ENCODE measurements at places on chromosomes 5 and 9. TPM values are rescaled to one million over a fixed set of nuclear protein-coding genes. Genes with fewer than 3 reads are reported as not detected.

The FBXL7 gene
- 8.0 TPM for total RNA-seq

The TTC39B gene
- total RNA-seq, result 49.2 TPM

The CACNA1B gene
- 0.06 TPM for total RNA-seq

The RASGRF2 gene
- 6.7 TPM for total RNA-seq

The ST6GALNAC4 gene
- 45.6 TPM for total RNA-seq

The INSL6 gene
- not detected for total RNA-seq

- no peak overlapping the region for H3K4me3 ChIP-seq
- H3K4me1 ChIP-seq, result peaks cover 18% of the 10 kb centered on the region
- H3K27me3 ChIP-seq, result no peaks in the 10 kb centered on the region
- no peak overlapping the region for H3K27ac ChIP-seq
- no peak for DNase-seq
These were observed 21.1 kb upstream of the CDKN2AIPNL start for GRCh38 chr5:134432677-134433359.

DNA sequence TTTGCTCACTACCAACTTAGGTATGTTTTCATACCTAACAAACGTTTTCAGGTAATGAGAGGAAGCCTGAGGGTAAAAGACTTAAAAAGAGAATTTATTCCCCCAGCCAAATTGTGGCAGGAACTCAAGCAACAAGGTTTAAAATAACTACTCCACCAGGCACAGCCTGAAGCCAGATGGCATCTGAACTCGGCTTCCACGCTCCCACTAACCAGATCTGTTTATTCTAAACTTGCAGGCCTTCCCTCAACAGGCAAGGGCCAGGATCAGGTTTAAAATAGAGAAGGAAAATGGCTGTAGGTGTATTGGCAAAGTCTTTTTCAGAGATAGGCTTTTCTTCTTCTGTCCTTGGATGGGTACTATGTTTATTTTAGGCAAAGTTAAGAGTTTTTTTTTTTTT lies 89.4 kb downstream of the OTULIN start:
- no peak overlapping the region for H3K27ac ChIP-seq
- H3K27me3 ChIP-seq, result no peaks in the 10 kb centered on the region
- H3K4me3 ChIP-seq, result no peak overlapping the region
- no peaks in the 10 kb centered on the region for H3K4me1 ChIP-seq
- no peak for DNase-seq

- peaks cover 12% of the 10 kb centered on the region for H3K36me3 ChIP-seq
- no peak for DNase-seq
- H3K27me3 ChIP-seq, result no peaks in the 10 kb centered on the region
- no peak overlapping the region for H3K4me3 ChIP-seq
- no peak overlapping the region for H3K27ac ChIP-seq
- peaks cover 42% of the 10 kb centered on the region for H3K4me1 ChIP-seq
These were observed 28.3 kb downstream of the CXXC5 start for GRCh38 chr5:139676406-139676805.

GRCh38 chr5:63928451-63928850 lies 33.8 kb downstream of the HTR1A start:
- no peaks in the 10 kb centered on the region for H3K27me3 ChIP-seq
- H3K36me3 ChIP-seq, result no peaks in the 10 kb centered on the region
- H3K27ac ChIP-seq, result no peak overlapping the region
- no peak overlapping the region for H3K4me3 ChIP-seq

GRCh38 chr5:137708796-137709559 lies 26.9 kb downstream of the KLHL3 start:
- H3K27ac ChIP-seq, result no peak overlapping the region
- DNase-seq, result no peak
- no peaks in the 10 kb centered on the region for H3K4me1 ChIP-seq
- no peaks in the 10 kb centered on the region for H3K36me3 ChIP-seq
- H3K4me3 ChIP-seq, result no peak overlapping the region

DNA sequence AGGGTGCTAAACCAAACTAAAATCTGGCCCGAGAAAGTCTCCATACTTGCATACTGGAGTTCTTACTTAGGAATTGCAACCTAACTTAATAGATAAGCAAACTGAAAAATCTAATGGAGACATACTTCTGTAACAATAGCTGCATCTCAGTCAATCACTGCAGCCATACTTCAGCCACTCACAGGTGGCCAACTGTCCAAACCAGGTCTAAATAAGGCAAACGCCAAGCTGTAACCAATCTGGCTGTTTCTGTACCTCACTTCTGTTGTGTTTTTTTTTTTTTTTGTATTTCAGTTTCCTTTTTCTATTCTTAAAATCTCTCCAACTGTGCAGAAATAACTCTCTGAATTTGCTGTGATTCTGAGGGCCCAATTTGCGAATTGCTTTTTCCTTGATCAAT lies 4.4 kb upstream of the NDUFB6 start:
- H3K4me1 ChIP-seq, result peaks cover 7% of the 10 kb centered on the region
- no peak overlapping the region for H3K27ac ChIP-seq
- no peak for DNase-seq
- H3K36me3 ChIP-seq, result no peaks in the 10 kb centered on the region
- H3K27me3 ChIP-seq, result no peaks in the 10 kb centered on the region

DNA sequence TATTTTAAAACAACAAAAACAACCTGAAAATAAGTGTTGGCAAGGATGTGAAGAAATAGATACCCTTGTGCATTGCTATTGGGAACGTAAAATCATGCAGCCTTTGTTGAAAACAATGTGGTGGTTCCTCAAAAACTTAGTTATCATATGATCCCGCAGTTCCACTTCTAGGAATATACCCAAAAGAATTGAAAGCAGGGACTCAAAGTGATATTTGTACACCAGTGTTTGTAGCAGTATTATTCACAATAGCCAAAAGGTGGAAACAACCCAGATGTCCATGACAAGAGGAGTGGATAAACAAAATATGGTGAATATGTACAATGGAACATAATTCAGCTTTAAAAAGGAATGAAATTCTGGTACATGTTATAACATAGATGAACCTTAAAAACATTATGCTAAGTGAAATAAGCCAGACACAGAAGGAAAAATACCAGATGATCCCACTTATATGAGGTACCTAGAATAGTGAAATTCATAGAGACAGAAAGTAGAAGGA lies 29.0 kb downstream of the IRF1 start:
- peaks cover 98% of the 10 kb centered on the region for H3K4me1 ChIP-seq
- peaks cover 6% of the 10 kb centered on the region for H3K36me3 ChIP-seq
- no peaks in the 10 kb centered on the region for H3K27me3 ChIP-seq
- DNase-seq, result no peak
- H3K27ac ChIP-seq, result peak overlapping the region; percentile 90

GRCh38 chr5:143037708-143038107 lies 267.5 kb downstream of the ARHGAP26 start:
- H3K27ac ChIP-seq, result no peak overlapping the region
- no peak overlapping the region for H3K4me3 ChIP-seq
- peaks cover 10% of the 10 kb centered on the region for H3K36me3 ChIP-seq
- H3K4me1 ChIP-seq, result no peaks in the 10 kb centered on the region
- no peaks in the 10 kb centered on the region for H3K27me3 ChIP-seq

- peaks cover 46% of the 10 kb centered on the region for H3K36me3 ChIP-seq
- H3K27me3 ChIP-seq, result no peaks in the 10 kb centered on the region
- peak overlapping the region; percentile 41 for H3K27ac ChIP-seq
- DNase-seq, result peak; percentile 55
These were observed 28.3 kb downstream of the CCDC69 start for GRCh38 chr5:151195622-151196021.

GRCh38 chr9:96399325-96399633 lies 15.8 kb upstream of the SLC35D2 start:
- H3K36me3 ChIP-seq, result no peaks in the 10 kb centered on the region
- no peak for DNase-seq
- no peaks in the 10 kb centered on the region for H3K4me1 ChIP-seq
- H3K27me3 ChIP-seq, result no peaks in the 10 kb centered on the region

- no peak overlapping the region for H3K27ac ChIP-seq
- no peak for DNase-seq
- H3K36me3 ChIP-seq, result no peaks in the 10 kb centered on the region
- peaks cover 10% of the 10 kb centered on the region for H3K4me1 ChIP-seq
These were observed 8.5 kb downstream of the GFPT2 start for GRCh38 chr5:180344696-180344999.

- no peak overlapping the region for H3K4me3 ChIP-seq
- H3K4me1 ChIP-seq, result no peaks in the 10 kb centered on the region
- DNase-seq, result no peak
- H3K27me3 ChIP-seq, result no peaks in the 10 kb centered on the region
- peaks cover 78% of the 10 kb centered on the region for H3K36me3 ChIP-seq
These were observed 55.8 kb downstream of the AQP7 start for GRCh38 chr9:33346564-33346963.

DNA sequence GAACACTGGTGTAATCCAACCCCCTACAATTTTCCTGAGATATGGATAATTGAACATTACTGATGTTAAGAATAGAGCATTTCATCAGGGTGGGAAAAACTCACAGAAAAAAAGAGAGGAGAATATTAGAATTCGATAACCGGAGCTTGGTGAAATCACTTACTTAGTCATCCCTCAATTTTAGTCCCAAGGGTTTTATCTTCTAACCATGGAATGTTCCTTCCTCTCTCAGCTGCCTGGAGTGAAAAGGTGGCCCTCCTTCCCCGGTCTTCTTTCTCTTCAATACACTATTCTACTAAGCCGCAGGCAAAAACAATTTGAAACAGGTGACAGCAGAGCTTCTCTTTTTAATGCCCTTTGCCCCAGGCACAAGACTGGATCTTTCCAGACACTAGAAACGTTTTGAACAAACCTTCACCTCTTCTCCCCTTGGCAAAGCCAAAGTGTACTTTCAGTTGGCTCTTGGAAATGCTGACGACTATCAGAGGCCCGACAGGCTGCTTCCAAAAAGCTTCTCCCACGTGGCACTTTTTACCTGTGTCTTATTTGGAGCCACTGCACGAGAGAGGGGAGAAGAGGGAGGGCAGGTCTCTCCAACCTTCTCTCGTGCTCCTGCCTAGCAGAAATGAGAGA lies 543.9 kb downstream of the TLE1 start:
- H3K4me1 ChIP-seq, result no peaks in the 10 kb centered on the region
- H3K27me3 ChIP-seq, result no peaks in the 10 kb centered on the region

- peaks cover 8% of the 10 kb centered on the region for H3K27me3 ChIP-seq
- no peak for DNase-seq
- no peak overlapping the region for H3K4me3 ChIP-seq
- no peaks in the 10 kb centered on the region for H3K4me1 ChIP-seq
These were observed 6.8 kb downstream of the KIF12 start for GRCh38 chr9:114092336-114092735.

- H3K4me1 ChIP-seq, result no peaks in the 10 kb centered on the region
- no peak for DNase-seq
- no peaks in the 10 kb centered on the region for H3K27me3 ChIP-seq
- H3K36me3 ChIP-seq, result no peaks in the 10 kb centered on the region
- H3K4me3 ChIP-seq, result no peak overlapping the region
- H3K27ac ChIP-seq, result no peak overlapping the region
These were observed 175.8 kb upstream of the FTMT start for GRCh38 chr5:121675924-121676323.

DNA sequence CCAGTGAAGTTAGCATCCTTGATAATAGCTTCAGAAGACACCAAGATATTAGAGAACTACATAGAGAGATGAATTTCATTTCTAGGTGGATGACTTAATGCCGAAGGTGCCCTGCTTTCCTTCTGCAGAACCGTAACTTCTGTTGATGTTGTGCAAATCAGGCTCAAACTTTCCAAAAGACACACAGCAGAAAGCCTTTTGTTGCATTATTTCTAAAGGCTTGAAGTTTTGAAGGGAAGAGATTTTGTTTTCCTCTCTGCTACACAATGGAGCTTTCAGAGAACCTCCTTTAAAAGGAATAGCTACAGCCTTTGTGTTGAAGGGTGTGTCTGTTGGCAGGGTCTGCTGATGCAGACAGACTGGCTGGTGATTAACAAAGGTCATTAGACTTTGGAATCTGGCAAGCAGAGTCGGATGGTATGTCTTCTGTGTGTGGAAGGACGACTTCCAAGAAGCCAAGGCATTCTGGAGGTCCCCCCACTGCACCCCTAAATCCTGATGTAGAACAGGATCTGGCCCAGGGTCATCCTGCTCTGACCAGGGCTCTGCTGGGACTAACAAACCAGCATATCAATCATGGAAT lies 57.8 kb downstream of the ZNF462 start:
- peaks cover 34% of the 10 kb centered on the region for H3K4me1 ChIP-seq
- H3K27ac ChIP-seq, result peak overlapping the region; percentile 58

- H3K27me3 ChIP-seq, result peaks cover 22% of the 10 kb centered on the region
- H3K4me3 ChIP-seq, result no peak overlapping the region
- DNase-seq, result no peak
- no peak overlapping the region for H3K27ac ChIP-seq
These were observed 83.7 kb upstream of the BARHL1 start for GRCh38 chr9:132498531-132499210.

DNA sequence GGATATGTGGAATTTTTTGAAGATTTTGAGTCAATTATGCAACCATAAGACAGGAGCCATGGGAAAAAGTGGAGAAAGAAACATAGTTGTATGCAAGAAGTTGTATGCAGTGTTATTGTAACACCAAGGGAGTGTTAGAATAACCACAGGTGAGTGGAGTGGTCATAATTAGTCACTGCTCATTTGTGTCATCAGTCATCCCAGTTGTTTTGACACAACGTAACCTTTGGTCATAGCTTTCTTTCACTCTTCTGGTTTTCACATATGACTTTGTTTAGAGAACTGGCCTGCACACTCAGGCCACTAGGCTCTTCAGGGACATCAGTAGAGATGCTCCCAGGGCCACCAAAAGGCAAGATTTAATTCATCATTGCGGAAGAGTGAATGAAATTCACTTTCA lies 158.7 kb upstream of the HMHB1 start:
- no peak overlapping the region for H3K27ac ChIP-seq
- H3K4me3 ChIP-seq, result no peak overlapping the region
- no peaks in the 10 kb centered on the region for H3K27me3 ChIP-seq
- no peaks in the 10 kb centered on the region for H3K4me1 ChIP-seq

GRCh38 chr5:181221792-181222629 lies 1.1 kb upstream of the TRIM41 start:
- peaks cover 52% of the 10 kb centered on the region for H3K4me1 ChIP-seq
- H3K4me3 ChIP-seq, result peak overlapping the region; percentile 84
- H3K36me3 ChIP-seq, result peaks cover 6% of the 10 kb centered on the region
- no peaks in the 10 kb centered on the region for H3K27me3 ChIP-seq

DNA sequence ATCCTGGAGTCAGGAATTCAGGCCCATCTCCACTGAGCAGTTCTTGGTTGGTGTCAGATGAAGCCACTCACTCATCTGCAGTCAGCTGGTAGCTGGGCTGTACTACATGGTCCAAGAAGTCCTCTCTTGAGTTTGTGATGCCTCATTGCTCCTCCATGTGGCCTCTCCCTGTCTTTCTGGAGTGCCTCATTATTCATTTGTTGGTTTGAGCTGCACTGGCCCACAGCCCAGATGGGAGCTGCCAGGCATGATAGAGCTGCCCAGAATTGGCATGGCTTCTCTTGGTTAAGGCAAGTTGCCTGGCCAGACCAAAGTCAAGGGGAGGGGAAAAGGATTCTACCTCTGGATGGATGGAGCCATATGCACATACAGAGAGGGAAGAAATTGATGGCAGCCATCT lies 8.0 kb downstream of the PTCD2 start:
- H3K4me1 ChIP-seq, result peaks cover 5% of the 10 kb centered on the region
- H3K27me3 ChIP-seq, result no peaks in the 10 kb centered on the region
- H3K36me3 ChIP-seq, result peaks cover 61% of the 10 kb centered on the region
- no peak overlapping the region for H3K4me3 ChIP-seq
- no peak overlapping the region for H3K27ac ChIP-seq
- no peak for DNase-seq
